ENCODE measurements at places on chromosomes 12 and 14. TPM values are rescaled to one million over a fixed set of nuclear protein-coding genes. Genes with fewer than 3 reads are reported as not detected.

Gene RPL10L
- not detected for total RNA-seq

Gene RTN1
- total RNA-seq: under 0.01 TPM

Gene BCL11B
- total RNA-seq: under 0.01 TPM

Gene SLC6A15
- 9.3 TPM for total RNA-seq

Gene AP4S1
- 3.7 TPM for total RNA-seq

Gene SMCO2
- 0.22 TPM for total RNA-seq

DNA sequence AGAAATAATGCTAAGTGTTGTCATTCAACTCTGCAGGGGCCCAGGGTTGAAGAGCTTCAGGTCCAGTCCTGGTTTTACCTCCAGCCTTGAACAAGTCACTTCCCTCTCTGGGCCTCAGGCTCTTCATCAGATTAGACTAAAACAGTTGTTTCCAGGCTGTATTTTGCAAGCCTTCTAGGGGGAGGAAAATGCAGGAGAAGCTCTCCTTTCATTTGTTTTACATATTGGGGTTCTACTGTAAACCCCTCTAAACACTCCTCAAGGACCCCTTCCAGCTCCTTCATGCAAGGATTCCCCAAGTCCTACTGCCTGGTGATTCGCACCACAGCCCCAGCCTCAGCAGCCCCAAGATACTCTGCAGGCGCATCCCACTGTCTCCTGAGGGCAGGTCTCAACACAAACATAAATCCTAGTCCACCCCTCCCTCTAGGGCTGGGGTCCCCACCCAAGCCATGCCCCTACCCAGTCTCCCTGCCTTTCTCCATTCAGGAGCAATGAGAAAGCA is 2.7 kb downstream of the SDR9C7 start:
- DNase-seq: peak; percentile 38

DNA sequence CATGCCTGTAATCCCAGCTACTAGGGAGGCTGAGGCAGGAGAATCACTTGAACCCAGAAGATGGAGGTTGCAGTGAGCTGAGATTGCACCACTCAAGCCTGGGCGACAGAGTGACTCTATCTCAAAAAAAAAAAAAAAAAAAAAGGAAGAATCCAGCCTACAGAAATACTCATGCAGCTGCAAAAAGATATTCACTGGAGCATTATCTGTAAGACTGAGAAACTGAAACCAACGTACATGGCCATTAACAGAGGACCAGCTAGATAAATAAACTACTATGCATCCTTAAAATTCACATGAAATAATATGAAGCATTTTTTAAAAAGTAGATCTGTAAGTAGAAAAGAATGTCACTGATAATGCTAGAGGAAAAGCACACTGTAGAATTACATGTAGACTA is 3.5 kb downstream of the SLC7A7 start:
- DNase-seq: no peak

GRCh38 chr12:46521145-46521544 is 148.6 kb upstream of the SLC38A2 start:
- DNase-seq: no peak

GRCh38 chr14:70845601-70846000 is 36.3 kb upstream of the MAP3K9 start:
- no peak for DNase-seq

- peak; percentile 35 for DNase-seq
These were observed 32.6 kb downstream of the ETNK1 start for GRCh38 chr12:22657538-22657937.
